ENCODE measurements at places on chromosomes 13 and 19.

GRCh38 chr13:25301347-25302113 lies at the start of gene NUP58:
Gene NUP58, plus strand, starts transcription at chr13:25301625. Its CDS starts 149 bp downstream, at chr13:25301774.
- peak; percentile 90 for DNase-seq

DNA sequence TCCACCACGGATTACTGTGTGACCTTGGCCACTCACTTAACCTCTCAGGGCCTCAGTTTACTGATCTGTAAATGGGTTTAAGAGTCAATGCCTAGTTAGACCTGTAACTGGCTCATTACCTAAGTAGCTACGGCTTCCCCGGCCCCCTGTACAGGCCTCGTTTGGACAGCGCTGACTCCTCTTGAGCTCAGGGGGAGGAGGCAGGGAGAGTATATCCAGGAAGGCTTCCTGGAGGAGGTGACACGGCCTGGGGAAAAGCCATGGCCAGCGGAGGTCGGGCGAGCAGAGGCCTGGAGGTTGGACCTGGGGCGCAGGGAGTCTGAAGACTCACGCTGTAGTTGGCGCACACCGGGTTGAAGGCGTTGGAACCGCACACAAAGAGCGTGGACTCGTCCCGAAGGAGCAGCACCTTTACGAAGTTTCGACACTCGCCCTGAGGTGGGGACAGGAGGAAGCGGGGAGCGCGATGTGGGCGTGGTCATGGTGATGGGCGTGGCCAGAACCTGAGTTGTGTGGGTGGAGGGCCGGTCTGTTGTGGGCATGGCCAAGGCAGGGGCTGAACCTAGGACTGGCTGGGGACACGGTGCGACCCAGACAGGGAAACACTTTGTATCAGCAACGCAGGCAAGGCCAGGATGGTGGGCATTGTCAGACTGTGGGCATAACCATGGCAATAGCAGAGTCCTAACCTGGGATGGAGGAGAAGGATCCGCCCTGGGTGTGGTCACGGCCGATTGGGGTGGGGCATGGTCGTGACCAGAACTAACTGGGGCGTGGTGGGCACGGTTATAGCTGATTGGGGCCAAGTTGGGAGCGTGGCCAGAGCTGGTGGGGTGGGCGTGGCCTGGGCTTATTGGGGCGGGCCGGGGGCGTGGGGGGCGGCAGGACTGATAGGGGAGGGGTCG lies 3.6 kb downstream of the SEMA6B start:
- DNase-seq = no peak

GRCh38 chr13:36675213-36675536 lies 1.4 kb downstream of the SERTM1 start:
- DNase-seq = no peak

DNA sequence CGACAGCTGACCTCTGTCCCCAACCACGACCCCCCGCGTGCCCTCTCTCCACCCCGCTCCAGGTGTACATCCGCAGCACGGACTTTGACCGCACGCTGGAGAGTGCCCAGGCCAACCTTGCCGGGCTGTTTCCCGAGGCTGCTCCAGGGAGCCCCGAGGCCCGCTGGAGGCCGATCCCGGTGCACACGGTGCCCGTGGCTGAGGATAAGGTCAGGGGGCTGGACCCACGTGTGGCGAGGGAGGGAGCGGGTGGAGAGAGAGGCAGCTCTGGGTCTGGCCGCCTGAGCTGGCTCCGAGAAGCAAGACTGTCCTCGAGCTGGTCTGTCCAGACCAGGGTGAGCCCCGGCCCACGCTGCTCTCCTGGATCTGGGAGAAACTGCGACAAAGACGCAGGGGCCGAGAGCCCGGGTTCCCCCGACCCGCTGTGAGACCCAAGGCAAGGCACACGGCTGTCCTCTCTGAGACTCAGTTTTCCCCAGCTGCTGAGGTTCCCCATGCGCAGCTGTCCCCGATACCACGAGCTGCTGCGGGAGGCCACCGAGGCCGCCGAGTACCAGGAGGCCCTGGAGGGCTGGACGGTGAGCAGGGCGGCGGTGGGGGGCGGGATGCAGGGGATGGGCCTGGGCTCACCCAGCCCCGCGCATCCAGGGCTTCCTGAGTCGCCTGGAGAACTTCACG lies 1.5 kb downstream of the ACP4 start:
- no peak for DNase-seq

DNA sequence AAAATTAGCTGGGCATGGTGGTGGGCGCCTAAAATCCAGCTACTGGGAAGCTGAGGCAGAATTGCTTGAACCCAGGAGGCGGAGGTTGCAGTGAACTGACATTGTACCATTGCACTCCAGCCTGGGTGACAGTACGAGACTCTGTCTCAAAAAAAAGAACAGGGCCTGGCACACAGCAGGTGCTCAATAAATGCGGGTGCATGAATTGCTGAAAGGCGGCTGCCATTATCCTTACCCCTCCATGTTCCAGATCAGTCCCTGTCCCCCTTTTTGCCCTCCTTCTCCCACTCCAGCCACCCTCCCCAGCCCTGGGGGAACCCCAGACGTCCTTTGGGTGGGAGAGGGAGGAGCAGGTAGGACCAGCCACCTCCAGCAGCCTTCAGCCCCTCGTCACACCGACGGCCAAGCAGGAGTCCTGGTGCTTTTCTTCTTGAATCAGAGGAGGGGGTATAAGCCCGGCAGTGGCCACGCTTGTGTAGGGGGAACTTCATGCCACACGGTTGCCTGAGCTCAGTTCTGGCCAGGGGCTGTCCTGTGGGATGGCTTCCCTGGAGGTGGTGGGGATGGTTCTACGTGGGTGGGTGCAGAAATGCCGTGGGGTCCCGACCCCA lies 20.4 kb upstream of the NFIC start:
- no peak for DNase-seq

- DNase-seq = no peak
These were observed 7.6 kb upstream of the HIPK4 start for GRCh38 chr19:40397568-40397906.

GRCh38 chr13:35785576-35786303 lies 309.3 kb upstream of the MAB21L1 start:
- no peak for DNase-seq

DNA sequence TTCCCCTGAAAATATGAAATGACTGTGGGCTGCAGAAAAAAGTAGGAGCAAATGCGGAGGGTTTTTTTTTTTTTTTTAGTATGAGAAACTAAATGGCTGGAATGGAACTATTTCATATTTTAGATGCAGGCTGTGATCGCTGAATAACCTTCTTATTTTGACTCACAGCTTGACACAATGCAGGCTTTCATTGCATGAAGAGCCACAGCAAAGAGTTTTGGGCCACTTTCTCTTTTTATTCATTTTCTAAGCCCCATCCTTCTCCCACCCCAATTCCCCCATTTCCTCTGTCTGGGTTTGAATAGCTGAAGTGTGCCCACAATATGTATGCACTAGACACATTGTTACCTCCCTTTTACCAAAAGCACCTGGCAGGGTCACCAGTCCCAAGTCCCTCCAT lies 125.9 kb downstream of the COG6 start:
- no peak for DNase-seq

- DNase-seq = no peak
These were observed 89.7 kb downstream of the RAB20 start for GRCh38 chr13:110471833-110472162.

- no peak for DNase-seq
These were observed 5.7 kb upstream of the LRRC4B start for GRCh38 chr19:50573741-50574461.

GRCh38 chr19:46670813-46671212 lies 9.8 kb upstream of the DACT3 start:
- no peak for DNase-seq

DNA sequence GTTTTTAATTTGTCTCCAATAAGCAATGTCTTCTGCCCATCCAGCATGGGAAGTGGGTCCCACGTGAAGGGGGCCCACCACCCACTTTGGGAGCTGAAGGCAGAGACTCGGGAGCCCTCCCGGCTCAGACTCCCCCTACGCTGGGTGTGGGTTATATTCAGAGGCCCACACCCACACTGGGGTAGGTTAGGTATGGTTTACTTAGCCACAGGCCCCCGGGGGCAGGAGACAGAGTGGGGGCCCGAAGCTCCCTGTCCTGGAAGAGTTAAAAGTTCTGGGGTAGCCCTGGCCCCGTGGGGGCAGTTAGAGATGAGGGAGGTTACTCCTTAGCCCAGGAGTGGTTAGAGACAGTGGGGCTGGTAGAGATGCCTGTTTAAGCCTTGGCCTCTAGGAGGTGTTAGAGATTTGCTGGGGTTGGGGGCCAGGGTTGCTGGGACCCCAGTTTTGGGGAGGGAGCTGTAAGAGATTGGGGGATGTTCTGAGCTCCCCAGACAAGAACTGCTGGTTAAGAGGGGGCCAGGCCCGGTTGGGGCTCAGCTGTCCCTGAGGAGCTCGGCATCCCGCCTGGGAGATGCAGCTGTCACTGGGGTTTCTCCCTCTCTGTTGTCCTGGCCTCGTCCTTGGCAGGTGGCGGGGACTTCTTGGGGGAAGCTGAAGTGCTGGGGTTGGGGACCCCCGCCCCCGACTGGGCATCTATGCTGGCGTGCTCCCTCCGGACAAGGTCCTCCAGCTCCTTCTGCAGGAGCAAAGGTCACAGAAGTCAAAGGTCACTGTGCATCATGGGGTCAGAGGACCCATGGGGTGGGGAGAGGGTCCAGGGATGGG lies 712 bp upstream of the RINL start:
- no peak for DNase-seq

- no peak for DNase-seq
These were observed 2.9 kb upstream of the TLE6 start for GRCh38 chr19:2974342-2975041.

DNA sequence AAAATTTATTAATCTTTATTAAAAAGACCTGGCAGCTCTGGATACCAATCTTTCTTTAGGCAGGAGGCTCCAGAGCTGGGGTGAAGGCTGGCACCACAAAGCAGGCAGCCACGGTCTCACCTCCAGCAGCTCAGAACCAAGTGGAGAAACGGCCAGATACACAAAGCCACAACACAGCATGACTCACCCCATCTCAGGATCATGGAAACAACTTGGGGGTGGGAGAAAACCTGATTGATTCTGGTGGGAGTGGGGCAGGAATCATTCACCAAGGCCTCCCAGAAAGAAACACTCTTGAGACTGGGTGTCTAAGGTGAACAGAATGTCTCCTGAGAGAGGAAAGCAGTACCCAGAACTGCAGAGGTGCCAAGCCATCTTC lies 64.2 kb downstream of the CRYL1 start:
- DNase-seq = no peak

DNA sequence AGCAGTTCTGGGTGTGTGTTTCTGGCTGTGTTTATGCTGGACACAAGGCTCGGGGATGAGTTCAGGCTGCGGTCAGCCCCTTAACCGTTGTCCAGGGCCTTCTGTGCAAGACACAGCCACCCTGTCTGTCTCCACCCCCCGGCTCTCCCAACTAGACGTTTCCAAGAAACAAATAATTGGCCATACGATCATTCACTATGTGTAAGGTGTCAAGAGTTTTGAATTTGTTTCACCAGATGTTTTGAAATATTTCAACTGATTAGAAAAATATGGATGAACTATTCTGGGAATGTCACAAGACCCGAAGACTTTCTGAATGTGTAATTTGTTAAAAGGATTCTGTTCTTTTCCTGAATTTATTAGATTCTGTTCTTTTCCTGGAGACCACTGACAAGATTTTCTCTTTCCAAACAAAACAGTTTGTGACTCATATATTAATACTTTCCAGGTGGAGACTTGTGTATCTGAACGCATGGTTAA lies 318.2 kb downstream of the MYO16 start:
- no peak for DNase-seq

DNA sequence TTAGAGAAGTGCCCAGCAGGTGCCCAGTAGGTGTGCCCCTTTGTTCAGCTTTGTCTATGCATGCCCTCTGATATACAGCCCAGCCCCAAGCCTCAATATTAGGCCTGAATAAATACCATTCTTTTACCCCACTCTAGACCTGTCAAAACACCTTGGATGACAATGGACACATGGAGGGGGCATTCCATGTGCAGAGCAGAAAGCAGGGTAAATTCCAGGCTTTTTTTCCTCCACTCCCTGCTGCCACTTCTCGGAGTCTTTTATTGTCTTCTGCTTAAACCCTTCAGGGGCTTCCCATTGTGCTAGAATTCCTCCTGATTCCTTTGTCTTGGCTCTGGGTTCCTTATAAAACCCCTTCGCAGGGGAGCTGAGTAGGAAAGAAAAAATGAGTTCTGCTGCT lies 5.8 kb upstream of the FRY start:
- DNase-seq = no peak

DNA sequence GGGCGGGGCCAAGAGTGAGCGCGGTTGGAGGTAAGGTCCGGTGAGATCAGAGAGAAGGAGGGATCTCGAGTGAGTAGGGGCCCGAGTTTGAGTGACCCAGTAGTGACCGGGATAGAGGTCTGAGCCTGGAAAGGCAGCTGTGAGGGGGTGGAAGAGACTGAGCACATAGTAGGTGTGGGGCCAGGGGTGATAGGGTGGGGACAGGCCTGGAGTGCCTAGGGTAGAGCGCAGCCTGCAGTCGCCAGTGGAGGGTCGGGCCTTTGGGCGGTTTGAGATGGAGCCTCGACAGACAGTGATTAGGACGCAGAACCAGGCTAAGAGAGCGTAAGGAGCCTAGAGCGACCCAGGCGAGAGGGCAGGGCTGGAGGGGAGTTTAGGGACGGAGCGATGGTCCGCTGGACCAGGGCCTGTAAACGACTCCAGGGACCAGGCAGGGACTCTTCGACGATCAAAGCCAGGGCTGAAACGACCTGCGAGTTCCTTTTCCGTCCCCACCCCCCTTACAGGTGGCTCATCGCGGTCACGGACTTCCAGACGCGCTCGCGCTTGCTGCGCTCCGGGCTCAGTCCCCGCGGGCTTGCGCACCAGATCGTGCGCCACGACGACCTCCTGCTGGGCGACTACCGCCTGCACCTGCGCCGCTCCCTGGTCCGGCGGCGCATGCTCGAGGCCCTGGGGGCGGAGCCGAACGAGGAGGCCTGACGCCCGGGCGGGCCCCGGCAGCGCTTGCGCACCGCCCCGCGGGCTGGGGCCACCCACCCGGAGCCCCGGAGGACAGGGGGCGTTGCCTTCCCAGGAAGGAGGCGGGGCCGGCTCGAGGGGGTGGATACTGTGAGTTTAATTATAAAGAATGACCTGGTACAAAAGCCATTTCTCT lies 9.4 kb downstream of the C19orf81 start:
- DNase-seq = peak; percentile 15

GRCh38 chr13:80524447-80525215 lies 183.7 kb upstream of the SPRY2 start:
- DNase-seq = no peak

Measured in stimulated activated CD4-positive, alpha-beta T cell treated with anti-CD3 and anti-CD28 coated beads, Interleukin-12 subunit alpha, Interleukin-12 subunit beta, amount 100 ng/mL, for 24 hours (primary cell).